ENCODE measurements at places on chromosomes 11 and 22.

DNA sequence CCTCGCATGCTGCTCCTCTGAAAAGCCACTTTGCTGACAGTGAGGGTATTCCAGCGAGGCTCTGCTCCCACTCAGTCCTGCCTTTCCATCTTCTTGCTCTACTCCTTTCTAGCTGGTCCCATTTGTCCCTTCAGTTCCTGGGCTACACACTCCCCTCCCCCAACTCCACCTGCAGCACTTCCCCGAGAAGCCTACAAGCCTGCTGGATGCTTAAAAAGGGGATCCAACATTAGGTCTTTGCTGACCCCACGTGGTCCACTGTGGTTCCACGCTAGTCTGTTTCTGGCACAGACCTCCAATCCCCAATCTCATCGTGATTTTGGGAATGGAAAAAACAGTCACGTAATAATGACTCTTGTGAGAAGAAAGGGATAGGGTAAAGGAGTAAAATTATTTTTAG lies 121.6 kb upstream of the SNX19 start:
- H3K27me3 ChIP-seq, result no peaks in the 10 kb centered on the region
- H3K4me1 ChIP-seq, result no peaks in the 10 kb centered on the region
- H3K4me3 ChIP-seq, result no peak overlapping the region
- H3K27ac ChIP-seq, result no peak overlapping the region

DNA sequence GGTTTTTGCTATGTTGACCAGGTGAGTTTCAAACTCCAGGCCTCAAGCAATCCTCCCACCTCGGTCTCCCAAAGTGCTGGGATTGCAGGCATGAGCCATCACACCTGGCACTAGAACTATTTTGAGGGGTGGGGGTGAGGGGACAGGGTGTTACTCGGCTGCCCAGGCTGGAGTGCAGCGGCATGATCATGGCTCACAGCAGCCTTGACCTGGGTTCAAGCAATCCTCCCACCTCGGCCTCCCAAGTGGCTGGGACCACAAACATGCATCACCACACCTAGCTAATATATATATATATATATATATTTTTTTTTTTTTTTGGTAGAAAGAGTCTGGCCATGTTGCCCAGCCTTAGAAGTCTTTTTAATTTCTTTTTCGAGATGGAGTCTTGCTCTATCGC lies 17.1 kb upstream of the IFITM3 start:
- no peaks in the 10 kb centered on the region for H3K4me1 ChIP-seq
- H3K27me3 ChIP-seq, result no peaks in the 10 kb centered on the region
- no peak overlapping the region for H3K4me3 ChIP-seq
- DNase-seq, result no peak

DNA sequence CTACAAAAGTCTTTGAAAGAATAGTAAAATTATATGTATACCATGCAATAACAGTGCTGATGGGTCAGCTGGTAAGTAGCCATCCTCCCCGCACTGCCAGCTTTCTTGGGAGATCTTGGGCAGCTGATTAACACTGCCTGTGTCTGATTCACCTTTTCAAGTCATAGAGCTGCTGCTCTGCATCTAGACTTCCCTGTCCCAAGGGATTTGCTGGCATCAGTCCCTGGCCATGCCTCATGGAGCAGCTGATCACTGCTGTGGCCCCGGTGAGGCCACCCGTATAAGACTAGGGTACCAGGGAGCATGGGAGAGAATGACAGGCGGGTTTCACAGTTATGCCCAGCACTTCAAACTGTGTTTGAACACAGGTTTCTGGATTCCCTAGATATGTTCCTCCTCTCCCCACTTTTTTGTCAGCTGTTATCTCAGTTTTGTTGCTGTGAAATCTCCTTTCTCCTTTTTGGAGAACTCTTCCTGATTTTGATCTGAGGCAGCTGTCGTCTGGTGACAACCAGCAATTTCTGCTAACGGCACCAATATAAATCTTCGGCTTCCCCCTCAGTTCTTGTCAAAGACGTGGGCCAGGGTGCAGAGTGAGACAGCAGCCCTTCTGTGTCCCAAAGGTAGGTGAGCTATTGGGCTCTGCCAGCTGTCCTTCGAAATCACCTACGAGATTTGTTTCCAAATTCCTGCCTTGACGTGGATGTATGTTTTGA lies 438.9 kb downstream of the NTM start:
- no peaks in the 10 kb centered on the region for H3K27me3 ChIP-seq
- no peak overlapping the region for H3K27ac ChIP-seq
- H3K4me3 ChIP-seq, result no peak overlapping the region
- H3K4me1 ChIP-seq, result no peaks in the 10 kb centered on the region
- DNase-seq, result no peak
- no peaks in the 10 kb centered on the region for H3K36me3 ChIP-seq

DNA sequence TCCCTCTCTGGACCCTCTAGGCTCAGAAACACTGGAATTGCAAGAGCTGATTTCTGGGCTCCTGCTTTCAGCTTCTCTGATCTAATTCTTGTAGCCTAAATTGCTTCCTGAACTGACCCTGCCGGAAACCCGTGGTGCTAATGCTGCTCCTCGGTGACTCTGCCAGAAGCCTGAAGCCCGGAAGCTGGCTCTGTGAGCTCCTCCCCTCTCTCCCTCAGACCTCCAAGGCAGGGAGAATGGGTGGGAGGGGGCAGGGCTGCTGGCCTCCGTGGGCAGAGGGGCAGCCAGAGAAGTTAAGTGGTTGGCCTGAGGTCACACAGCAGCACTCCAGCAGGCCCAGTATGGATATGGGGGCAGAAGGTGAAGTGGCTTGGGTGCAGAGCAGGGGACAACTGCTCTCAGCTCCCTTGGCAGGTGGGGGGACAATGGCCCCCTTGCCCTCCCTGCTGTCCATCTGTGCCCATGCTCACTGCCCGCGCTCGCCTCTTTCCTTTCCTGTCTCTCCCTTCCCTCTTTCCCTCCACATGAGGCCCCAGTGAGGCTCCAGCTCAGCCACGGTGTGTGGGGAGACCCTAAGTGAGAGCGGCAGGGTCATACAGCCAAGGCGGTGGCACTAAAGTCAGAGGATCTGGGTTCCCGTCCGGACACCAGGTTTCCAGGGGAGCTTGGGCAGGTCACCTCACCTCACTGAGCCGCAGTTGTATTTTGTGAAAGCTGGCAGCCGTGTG lies 16.2 kb downstream of the CAPN5 start:
- H3K27me3 ChIP-seq, result no peaks in the 10 kb centered on the region
- no peak overlapping the region for H3K27ac ChIP-seq
- peak; percentile 77 for DNase-seq
- no peaks in the 10 kb centered on the region for H3K36me3 ChIP-seq

DNA sequence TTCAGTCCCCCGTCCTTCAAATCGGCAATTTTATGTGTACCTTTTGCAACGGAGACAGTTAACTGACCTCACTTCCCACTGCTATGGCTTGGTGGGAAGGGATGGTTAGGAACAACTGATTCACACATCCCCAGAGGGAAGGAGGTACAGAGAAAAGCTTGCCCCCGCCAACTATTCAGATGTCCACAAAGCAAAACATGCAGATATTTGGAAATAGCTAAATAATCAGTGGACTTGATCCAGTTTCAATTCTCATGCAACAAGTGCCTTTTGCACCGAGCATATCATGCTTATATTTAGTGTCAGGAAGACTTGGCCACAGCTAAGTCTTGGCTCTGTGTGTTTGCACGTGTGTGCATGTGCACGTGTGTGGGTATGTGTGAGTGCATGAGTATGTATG lies 144.6 kb downstream of the SNX19 start:
- no peaks in the 10 kb centered on the region for H3K4me1 ChIP-seq
- H3K27me3 ChIP-seq, result no peaks in the 10 kb centered on the region
- H3K27ac ChIP-seq, result no peak overlapping the region
- no peak for DNase-seq

DNA sequence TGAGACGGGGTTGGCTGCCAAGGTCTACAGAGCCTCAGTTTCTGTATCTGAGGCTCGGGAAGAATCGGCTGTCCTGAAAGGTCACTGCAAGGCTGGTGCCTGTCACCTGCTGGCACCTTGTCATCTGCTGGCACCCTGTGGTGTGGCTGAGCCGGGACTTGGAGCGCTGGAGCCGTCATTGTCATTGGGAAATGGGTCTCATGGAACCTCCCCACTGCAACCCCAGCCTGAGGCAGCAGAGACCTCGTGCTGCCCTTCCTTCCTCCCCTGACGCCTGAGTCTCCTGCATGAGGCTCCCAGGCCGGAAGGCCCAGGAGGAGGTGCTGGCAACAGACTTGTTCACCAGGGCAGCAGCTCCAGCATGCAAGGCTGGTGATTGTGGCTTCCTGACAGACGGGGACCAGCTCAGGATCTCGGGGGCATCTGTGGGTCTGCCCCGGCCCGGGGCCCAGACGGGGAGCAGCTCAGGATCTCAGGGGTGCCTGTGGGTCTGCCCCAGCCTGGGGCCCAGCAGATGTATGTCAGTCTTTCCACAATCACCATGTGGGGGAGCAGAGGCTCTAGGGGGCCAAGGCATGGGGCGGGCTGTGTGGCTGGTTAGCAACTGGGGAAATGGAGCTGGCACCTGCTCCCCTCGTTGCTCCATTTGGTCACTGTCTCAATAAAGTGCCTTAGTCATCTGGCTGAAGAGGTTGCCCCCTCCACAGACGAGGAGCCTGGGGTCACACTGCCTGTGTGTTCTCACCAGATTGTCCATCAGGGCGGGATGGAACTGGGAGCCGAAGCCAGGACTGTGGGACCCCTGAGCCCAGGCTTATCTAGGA lies 668.7 kb downstream of the BRD1 start:
- no peak overlapping the region for H3K27ac ChIP-seq
- H3K27me3 ChIP-seq, result no peaks in the 10 kb centered on the region
- no peaks in the 10 kb centered on the region for H3K36me3 ChIP-seq
- H3K4me3 ChIP-seq, result no peak overlapping the region

DNA sequence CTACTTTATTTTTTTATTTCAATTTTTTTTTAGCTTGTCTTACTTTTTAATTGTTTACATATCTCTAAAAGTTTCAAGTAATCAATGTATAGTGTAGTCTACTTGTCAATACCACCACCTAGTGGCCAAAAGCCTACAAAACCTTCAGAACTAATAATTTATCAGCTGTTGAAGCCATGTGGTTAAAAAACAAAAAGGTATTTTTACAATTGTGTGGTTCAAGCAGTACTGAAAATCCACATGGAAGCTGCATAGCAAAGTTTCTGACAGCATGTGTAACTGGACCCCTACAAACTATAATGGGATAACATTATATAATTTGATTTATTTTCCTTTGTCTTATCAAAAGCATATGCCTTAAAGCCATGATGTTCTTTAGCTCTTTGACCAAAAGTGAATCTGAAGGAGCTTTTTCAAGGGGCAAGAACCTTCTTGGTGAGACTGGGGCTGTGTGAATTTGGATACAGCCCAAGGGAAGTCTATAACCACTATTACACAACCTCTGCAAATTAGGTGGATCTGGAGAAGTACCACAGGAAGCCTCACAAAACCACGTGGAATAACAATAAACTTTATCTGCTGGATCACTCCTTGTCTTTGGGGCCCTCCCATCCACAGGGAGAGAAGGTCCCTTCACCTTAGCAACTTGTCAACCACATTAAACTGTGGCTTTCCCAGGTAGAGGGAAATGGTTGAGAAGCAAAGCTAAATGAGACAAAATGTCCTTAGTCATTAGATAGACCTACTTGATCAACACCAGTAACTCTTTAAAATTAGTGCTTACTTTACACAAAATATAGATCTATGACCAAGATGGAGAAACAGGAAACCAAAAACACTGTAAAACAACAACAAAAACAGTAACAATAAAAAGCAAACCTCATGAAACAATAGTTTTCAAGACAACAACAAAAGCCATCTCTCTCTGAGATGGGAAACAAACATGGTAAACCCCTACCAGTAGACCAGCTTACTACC lies 9.9 kb downstream of the NARS2 start:
- H3K27me3 ChIP-seq, result no peaks in the 10 kb centered on the region
- no peak for DNase-seq
- no peak overlapping the region for H3K27ac ChIP-seq
- H3K4me3 ChIP-seq, result no peak overlapping the region
